ENCODE measurements at places on chromosomes 11 and 22.
A peak's percentile ranks its signal among the peaks of the same experiment; 100 is the strongest.

DNA sequence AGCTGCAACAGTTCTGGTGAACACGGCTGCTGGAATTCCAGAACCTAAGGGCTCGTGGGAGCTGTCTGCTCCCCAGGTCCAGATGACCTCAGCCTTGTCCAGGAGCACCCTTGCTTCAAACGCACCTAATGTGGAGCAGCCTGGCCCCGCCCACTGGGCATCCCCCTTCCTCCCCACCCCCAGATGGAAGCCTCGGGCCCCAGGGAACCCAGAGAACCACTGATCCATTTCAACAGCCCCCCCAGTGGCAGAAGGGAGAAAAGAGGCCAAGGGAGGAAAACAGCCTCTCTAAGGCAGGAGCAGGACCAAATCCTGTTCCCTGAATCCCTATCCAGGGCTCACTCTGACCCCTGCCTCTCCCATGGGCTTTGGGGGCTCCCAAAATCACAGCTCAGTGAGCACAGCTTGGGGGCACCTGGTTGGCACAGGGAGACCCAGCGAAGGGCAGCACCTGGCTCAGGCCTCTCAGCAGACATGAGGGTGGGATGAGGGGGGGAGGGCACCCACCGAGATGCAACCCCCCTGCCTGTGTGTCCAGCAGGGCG, 1.2 kb downstream of the CYTH4 start:
- DNase-seq, result no peak

GRCh38 chr22:48320048-48320682, 1507.5 kb downstream of the BRD1 start:
- DNase-seq, result no peak

DNA sequence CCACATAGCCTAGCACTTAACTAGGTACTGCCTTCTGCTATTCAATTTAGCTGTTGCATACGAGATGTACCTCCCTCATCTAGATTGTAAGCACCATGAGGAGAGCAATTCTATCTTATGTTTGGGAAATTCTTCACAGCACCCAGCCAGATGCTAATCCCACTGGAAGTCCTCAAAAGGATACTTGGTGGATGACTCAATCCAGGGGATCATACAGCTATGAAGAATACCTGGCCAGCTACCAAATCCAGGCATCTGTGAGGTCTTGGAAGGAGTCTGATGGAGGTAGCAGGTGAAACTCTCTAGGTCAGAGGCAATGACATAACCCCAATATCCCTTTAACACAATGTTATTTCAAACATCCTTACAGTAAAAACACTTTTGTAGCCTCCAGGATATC, 167.8 kb upstream of the NCAM1 start:
- no peak for DNase-seq

- peak; percentile 12 for DNase-seq
Observed at GRCh38 chr22:37331034-37331428, 48.7 kb downstream of the CYTH4 start.

GRCh38 chr11:111793863-111794262, 27.7 kb upstream of the PPP2R1B start:
- DNase-seq, result no peak

- no peak for DNase-seq
Observed at GRCh38 chr11:44572884-44573283, 7.4 kb downstream of the CD82 start.

DNA sequence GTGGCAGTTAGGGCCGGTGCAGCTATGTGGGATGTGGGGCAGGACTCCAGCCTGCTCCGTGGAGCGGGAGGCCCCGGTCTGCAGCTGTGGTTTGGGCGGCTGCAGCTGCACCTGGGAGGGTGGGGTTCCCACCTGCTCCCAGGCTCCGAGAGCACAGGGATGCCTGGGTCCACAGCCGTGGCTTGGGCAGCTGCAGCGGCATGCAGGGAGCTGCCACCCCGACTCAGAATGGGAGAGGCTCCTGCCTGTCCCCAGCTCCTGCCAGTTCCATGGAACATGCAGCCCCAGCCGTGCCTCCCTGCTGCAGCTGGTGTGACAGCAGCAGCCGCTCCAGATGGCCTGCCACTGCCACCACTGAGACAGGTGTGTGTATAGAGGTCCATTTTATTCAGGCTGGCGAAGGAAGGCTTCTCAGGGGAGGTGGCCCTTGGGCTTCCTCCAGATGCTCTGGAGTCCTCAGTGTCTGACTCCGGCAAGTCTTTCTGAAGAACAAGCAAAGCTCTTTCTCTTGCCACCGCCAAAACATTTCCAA, 21.8 kb upstream of the UPK3A start:
- no peak for DNase-seq

DNA sequence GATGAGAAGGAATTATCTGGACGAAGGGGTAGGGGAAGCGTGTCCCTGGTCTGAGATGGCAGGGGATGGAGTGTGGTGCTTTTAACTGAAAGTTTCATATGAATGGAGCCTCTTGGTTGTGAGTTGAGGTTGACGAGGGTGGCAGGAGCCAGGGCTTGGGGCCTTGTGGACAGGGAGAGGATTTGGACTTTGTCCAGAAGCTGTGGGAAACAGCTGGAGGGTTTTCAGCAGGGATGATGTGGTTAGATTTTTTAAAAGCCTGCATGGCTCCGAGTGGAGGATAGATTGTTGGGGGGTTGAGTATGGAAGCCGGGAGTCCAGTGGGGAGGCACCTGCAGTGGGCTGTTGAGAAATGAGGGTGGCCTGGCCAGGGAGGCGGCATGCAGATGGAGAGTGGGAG, 24.8 kb downstream of the MYO7A start:
- no peak for DNase-seq

DNA sequence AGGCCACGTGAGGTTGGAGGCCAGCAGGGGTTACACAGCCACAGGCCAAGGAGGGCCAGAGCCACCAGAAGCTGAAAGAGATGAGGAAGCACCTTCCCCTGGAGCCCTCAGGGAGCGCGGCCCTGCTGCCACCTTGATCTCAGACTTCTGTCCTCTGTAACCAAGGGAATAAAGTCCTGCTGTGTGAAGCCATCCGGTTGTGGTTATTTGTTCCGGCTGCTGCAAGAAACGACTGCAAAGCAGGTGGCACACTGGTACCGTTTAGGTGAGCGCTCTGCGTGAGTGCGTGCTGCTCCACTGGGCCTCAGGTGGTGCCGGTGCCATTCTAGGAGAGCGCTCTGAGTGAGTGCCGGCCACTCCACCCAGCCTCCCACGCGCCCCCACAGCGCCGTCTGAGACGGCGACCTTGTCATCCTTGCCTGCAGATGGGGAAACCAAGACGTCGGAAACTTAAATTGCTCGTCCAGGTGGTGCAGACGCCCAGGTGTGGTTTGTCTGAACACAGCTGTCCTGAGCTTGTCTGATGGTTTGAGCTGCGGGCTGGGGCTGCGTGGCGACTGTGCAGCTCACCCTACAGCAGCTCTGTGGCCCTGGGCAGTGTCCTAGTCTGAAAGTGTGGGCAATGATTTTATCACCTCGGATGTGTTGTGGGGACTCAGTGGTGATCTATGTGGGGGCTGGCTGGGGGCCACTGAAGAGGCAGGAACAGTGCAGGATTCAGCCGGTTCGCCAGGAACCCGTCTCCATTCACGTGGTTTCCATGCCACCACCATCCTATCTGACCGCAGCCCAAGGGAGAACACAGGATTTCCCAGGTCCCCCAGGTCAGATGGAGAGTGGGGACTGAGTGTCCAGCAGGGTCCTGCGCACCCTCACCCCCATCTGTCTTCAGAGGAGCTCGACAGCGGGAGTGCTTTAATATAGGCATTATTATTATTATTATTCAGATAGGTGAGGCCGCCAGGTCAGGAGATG, 4.6 kb upstream of the MRGPRG start:
- DNase-seq, result no peak

DNA sequence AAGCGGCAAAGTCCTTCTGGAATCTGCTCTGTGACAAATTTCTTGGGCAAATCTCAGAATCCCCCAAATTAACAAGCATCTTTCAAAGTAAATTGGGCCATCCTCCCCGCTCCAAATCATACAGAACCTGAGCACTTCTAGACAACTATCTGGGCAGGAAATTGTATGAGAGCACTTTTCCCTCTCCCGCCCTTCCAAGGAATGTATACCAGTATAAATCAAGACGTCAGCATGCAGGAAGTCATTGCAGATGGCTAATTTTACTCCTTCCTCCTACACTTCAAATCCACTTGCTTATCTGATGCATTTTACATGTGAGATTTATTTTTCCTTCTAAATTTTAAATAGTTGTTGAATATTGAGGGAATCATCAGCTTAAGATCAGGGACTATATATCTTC, 52.1 kb downstream of the NTM start:
- DNase-seq, result no peak

DNA sequence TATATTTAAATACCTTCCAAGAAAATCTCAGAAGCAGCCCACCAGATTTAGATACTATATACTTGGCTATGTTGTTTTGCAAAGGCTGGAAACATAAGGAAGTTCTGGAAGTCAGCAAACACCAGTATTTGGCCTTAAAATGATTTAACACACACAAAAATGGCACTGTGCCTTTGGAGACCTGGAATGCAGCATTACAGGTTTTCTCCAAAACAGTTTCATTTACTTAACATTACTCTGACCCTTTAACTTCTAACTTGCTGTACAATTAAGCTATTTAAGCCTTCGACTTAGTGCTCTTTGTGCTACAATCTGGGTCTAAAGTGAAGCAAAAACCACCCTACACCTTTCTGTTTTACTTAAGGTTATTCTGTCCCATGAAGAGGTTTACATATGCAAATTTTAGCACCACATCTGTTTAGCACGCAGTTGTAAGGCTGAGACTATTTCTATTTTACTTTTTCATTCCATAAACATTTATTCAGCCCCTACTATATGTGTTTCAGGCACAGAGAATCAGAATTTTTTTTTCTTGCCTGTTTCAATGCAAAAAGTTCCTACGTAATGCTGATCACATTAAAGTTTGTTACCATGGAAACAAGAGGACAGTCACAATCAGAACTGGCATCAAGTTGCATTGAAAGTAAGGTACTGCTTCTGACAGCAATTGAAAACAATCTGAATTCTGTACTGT, 70.3 kb downstream of the MAML2 start:
- no peak for DNase-seq

GRCh38 chr22:49788504-49788903, 39.2 kb downstream of the BRD1 start:
- DNase-seq, result no peak

- DNase-seq, result no peak
Observed at GRCh38 chr11:76656050-76656531, 14.5 kb downstream of the LRRC32 start.

- DNase-seq, result no peak
Observed at GRCh38 chr22:21823740-21824444, 43.6 kb downstream of the MAPK1 start.

GRCh38 chr11:28983780-28984179, 875.6 kb downstream of the METTL15 start:
- DNase-seq, result no peak

DNA sequence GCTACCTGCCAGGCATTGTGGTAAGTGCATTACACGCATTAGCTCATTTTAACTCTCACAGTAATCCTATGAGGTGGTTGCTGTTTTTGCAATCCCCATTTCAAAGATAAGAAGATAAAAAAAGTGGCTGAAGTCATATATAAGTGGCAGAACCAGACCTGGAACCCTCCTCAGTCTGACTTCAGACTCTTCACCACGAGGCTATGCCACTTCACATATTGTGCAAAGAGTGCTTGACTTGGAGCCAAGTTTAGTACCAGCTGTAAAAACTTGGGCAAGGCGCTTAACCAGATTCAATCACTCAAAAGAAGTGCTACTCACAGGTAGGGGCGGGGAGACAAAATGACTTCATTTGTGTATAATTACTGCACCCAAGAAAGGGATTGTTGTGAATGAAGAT, 15.3 kb downstream of the BPIFC start:
- no peak for DNase-seq

DNA sequence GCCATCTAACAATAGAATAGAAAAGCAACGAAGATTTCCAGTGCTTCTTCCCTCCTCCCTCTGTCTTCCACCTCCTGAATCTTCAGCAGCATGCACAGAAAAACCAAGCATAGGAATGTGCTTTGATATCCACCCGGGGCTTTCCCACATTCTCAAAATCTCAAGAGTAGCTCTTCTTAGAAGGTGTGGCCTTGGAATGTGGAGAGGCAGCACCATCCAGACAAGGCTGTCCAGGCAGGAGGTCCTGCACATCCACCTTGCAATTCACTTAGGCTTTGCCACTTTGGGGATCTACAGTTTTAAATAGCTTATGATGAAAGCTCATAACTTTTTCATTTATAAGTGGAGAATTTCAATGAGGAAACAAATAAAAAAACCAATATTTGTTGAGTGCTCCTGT, 72.9 kb downstream of the KIRREL3 start:
- no peak for DNase-seq

DNA sequence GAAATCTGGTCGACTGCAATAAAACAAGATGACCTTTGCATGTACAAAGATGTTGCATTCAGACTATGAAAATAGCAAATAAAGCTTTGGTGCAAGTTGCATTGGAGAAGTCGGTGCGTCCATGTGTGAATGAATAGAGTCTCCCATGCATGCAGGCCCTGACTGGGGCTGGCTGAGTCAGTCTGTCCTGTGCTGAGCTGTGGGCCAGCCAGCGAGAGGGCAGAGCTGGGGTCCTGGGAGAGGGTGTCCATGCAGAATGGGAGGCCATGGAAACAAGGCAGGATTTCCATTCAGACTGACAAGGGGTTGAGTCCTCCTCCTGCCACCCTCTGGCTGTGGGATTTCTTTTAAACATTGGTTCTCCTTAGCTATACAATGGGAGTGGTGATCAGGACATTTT, 2.3 kb upstream of the CRYBB3 start:
- no peak for DNase-seq

GRCh38 chr11:118842369-118842768, 41.3 kb upstream of the CXCR5 start:
- DNase-seq, result no peak

DNA sequence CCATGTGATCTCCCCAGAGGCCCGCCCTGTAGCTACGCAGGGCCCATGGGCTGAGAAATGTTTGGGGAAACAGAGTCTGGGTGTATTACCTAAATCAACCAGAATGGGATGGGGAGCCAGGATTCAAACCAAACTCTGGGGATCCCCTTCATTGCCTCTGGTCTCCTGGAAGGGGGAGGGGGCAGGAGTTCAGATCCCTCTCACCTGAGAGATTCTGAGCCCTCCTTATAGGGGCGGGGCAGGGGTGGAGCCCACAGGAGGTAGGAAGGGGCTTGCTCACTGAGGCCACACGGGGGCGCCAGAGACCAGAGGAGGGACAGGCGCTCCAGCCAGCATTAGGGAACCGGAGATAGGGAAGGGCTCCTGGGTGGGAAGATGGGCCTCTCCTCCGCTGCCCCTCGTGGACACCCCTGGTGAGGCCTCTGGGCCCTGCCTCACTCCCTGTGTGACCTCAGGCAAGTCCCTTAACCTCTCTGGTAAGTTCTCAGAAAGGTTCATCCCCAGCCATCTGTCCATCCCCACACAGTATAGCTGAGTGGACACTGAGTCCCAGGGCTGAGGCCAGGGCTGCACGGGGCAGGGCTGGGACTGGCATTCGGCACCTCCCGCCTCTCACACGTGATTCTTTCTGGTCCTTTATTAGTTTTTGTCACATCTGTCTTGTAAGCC, 2.7 kb upstream of the CDC42BPG start:
- peak; percentile 82 for DNase-seq

DNA sequence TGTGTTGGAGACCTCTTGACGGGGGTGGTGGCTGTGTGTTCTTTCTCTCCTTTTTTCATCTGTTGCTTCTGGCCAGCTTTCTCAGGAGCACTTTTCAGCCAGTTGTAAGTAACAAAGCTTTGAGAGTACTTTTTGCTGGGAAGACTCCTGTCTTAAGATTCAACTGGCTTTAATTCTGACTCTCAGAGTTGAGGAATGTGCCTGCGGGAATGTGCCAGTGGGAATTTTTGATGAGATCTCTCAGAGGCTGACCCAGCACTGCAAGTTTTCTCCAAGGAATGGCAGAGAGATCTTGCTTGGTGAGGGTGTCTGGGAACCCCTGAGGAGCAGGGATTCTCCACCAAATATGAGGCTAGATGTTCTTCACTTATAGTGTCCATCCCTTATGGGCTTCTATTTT, 91.6 kb upstream of the OR9Q1 start:
- no peak for DNase-seq
